T-helper 2 cell treated with Interferon-gamma antibody and Interleukin-4, amounts not matched to agents 5 μg/mL and 100 μg/mL, for 36 hours (primary cell): ENCODE measurements at places on chromosomes 3 and 15.

- H3K4me1 ChIP-seq, result no peaks in the 10 kb centered on the region
- no peak overlapping the region for H3K4me3 ChIP-seq
- H3K27ac ChIP-seq, result no peak overlapping the region
- DNase-seq, result no peak
- no peaks in the 10 kb centered on the region for H3K36me3 ChIP-seq
- peaks cover 41% of the 10 kb centered on the region for H3K27me3 ChIP-seq
These were observed 950 bp upstream of the CNTN4 start for GRCh38 chr3:2097641-2098191.

GRCh38 chr3:183635107-183635430 is 354 bp upstream of the KLHL24 start:
- H3K4me3 ChIP-seq, result peak overlapping the region; percentile 91
- peaks cover 22% of the 10 kb centered on the region for H3K4me1 ChIP-seq
- no peaks in the 10 kb centered on the region for H3K36me3 ChIP-seq
- H3K27ac ChIP-seq, result peak overlapping the region; percentile 96

DNA sequence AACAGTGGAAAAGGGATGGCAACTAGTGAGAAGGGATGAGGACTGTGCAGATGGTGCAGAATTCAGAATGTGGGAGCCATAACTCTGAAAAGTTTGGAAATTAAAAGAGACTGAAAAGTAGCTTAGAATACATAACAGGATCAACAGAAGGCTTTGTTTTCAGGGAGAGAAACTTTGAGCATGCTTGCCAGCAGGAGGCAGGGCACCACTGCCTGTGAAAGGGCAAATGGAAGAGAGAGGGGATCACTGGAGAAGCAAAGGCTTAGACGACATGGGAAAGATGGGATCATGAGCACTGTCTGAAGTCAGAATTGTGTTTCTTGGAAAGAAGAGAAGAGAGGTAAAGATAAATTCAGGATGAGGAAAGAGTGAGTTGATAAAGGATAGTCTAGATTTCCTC is 99.6 kb downstream of the ABI3BP start:
- H3K4me1 ChIP-seq, result no peaks in the 10 kb centered on the region
- H3K27ac ChIP-seq, result no peak overlapping the region
- H3K4me3 ChIP-seq, result no peak overlapping the region
- no peak for DNase-seq

GRCh38 chr3:194119831-194120590 is 15.9 kb upstream of the HES1 start:
- H3K27ac ChIP-seq, result no peak overlapping the region
- no peaks in the 10 kb centered on the region for H3K4me1 ChIP-seq
- H3K27me3 ChIP-seq, result peaks cover 57% of the 10 kb centered on the region
- DNase-seq, result no peak

- no peak for DNase-seq
- H3K27me3 ChIP-seq, result peaks cover 20% of the 10 kb centered on the region
- H3K4me1 ChIP-seq, result peaks cover 43% of the 10 kb centered on the region
- no peak overlapping the region for H3K27ac ChIP-seq
These were observed 2.2 kb downstream of the INAFM2 start for GRCh38 chr15:40325700-40326099.

GRCh38 chr3:193168931-193169330 is 72.1 kb upstream of the PLAAT1 start:
- H3K4me1 ChIP-seq, result no peaks in the 10 kb centered on the region
- H3K27me3 ChIP-seq, result no peaks in the 10 kb centered on the region
- H3K36me3 ChIP-seq, result no peaks in the 10 kb centered on the region
- DNase-seq, result no peak
- H3K4me3 ChIP-seq, result no peak overlapping the region

DNA sequence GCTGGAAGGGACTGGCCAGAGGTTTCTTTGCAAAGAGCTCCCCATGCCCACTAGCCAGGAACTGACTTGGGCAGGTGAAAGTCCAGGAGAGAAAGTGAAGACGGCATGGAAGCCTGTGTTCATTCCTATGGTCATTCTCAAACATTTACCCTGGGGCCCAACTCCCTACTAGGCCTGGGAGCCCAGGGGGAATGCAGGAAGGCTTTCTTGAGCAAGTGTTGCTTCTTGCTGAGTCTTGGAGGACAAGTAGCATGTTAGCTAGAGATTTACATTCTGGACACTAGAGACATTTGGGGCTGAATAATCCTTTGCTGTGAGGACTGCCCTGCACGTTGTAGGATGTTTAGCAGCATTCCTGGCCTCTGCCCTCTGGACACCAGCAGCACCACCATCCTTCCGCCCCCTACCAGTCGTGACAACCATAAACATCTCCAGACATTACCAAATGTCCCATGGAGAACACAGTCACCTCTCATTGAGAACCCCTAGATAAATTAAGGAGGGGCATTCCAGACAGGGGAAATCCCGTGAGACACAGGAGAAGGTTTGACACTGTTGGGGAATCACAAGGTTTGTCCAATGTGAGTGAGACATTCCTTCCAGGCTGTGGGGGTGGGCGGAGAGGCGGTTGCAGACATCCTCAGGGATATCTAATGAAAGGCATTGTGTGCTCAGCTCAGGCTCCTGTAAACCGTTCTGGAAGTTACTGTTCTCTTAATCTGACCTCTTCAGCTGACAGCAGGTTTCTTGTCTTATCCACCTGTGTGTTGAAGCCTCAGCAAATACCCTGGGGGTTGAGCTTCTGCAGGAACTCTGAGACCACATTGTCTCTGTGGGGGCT is 236.2 kb downstream of the TLE3 start:
- H3K27ac ChIP-seq, result no peak overlapping the region
- no peak for DNase-seq
- no peaks in the 10 kb centered on the region for H3K36me3 ChIP-seq
- no peak overlapping the region for H3K4me3 ChIP-seq

DNA sequence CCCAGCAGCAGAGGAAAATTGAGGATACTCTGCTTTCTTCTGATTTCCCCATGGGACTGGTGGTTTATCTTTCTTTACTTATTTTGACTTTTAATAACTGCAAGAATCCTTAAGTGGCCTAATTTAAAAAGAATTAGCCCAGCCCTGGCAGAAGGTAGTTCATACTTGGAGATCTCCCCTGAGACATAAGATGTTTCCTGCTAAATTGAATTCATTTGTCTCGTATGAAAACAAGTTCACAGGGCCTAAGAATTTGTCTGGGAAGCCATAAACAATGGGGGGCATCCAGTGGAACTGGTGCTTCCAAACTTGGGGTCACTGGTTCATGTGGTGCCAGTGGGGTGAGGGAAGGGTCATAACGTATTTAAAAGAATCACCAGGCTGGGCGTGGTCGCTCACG is 283.1 kb upstream of the RASGRP1 start:
- no peaks in the 10 kb centered on the region for H3K36me3 ChIP-seq
- H3K4me3 ChIP-seq, result no peak overlapping the region
- no peak for DNase-seq
- H3K27ac ChIP-seq, result no peak overlapping the region

GRCh38 chr3:118973050-118973449 is 61.6 kb downstream of the IGSF11 start:
- H3K27me3 ChIP-seq, result peaks cover 12% of the 10 kb centered on the region
- H3K4me3 ChIP-seq, result no peak overlapping the region
- no peak overlapping the region for H3K27ac ChIP-seq
- no peaks in the 10 kb centered on the region for H3K4me1 ChIP-seq

- no peak for DNase-seq
- no peak overlapping the region for H3K27ac ChIP-seq
- no peak overlapping the region for H3K4me3 ChIP-seq
- no peaks in the 10 kb centered on the region for H3K36me3 ChIP-seq
These were observed 59.6 kb upstream of the IQSEC1 start for GRCh38 chr3:13132731-13133410.

DNA sequence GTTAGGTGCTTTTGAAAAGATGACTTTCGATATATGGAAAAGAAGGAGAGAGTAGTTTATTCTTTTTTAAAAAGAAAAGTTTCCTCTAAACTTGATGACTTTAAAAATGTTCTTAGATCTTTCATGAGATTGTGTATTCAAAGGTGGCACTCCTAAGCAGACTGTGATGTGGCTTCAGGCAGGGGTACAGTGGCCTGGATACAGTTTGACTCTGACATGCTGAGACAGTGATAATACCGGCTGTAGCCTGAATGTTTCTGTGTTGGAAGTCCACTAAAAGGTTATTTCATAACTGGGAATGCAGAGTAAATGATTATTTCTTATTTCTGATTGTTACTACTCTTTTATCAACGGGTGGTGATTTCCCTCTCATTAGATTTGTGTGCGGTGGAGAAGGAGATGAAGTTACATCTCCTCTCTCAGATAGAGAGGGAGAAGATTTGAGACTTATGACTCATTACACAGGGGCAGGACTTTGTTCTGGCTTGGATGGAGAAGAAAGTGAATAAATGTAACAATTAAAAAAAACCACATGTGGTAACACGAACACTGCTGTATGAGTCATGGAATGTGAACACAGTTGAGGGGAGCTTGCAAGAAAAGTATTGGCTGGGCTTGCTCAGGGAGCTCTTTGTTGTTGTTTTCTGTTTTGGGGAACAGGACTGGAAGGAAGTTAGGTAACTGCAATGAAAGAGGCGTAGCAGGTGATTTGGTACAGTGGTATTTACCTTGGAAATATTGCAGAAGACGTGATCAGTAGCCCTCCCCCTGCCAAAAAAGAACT is 21.6 kb downstream of the SPTSSB start:
- no peak for DNase-seq
- peaks cover 32% of the 10 kb centered on the region for H3K27me3 ChIP-seq
- no peak overlapping the region for H3K27ac ChIP-seq
- no peak overlapping the region for H3K4me3 ChIP-seq
- no peaks in the 10 kb centered on the region for H3K36me3 ChIP-seq

- H3K27ac ChIP-seq, result no peak overlapping the region
- no peak overlapping the region for H3K4me3 ChIP-seq
- H3K4me1 ChIP-seq, result peaks cover 6% of the 10 kb centered on the region
- H3K27me3 ChIP-seq, result no peaks in the 10 kb centered on the region
- no peak for DNase-seq
- H3K36me3 ChIP-seq, result no peaks in the 10 kb centered on the region
These were observed 54.7 kb upstream of the ATP13A3 start for GRCh38 chr3:194541483-194541882.

- DNase-seq, result peak; percentile 35
- no peaks in the 10 kb centered on the region for H3K36me3 ChIP-seq
- no peak overlapping the region for H3K4me3 ChIP-seq
- H3K27ac ChIP-seq, result no peak overlapping the region
These were observed 9.2 kb downstream of the TMPRSS7 start for GRCh38 chr3:112043621-112044201.

GRCh38 chr3:117958027-117958426 is 1076.6 kb downstream of the IGSF11 start:
- no peak overlapping the region for H3K27ac ChIP-seq
- H3K4me3 ChIP-seq, result no peak overlapping the region
- H3K27me3 ChIP-seq, result no peaks in the 10 kb centered on the region
- no peaks in the 10 kb centered on the region for H3K36me3 ChIP-seq

DNA sequence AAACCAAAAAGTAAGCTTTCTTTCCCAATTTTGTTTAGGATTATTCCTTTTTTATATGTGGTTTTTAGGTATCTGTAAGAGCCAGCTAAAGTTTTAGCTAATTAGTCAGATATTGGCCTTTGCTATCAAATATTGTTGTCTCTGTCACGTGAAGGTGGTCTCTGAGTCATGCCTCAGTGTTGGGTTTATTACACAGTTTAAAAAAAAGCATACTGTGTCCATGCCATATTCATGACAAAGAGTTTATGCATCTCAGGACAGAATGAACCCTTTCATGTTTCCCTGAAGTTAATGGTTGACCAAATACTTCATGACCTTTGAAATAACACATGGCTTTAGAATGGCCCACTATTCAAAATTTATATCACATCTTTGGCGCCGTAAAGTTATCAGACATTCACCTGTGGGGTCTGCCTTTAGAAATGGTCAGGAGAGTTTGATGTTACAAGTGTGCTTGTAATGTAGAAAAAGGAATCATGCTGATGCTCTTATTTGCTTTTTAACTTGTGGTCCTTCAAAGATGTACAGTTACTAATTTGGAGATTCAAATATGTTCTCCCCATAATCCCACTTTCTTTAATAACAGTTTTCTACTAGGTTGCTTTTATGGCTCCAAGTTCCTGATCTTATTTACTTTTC is 101.5 kb downstream of the MYRIP start:
- no peaks in the 10 kb centered on the region for H3K36me3 ChIP-seq
- H3K27ac ChIP-seq, result no peak overlapping the region
- DNase-seq, result no peak
- no peak overlapping the region for H3K4me3 ChIP-seq
- no peaks in the 10 kb centered on the region for H3K4me1 ChIP-seq
- H3K27me3 ChIP-seq, result no peaks in the 10 kb centered on the region

- DNase-seq, result no peak
- H3K36me3 ChIP-seq, result no peaks in the 10 kb centered on the region
- H3K27ac ChIP-seq, result no peak overlapping the region
- no peaks in the 10 kb centered on the region for H3K27me3 ChIP-seq
- no peaks in the 10 kb centered on the region for H3K4me1 ChIP-seq
These were observed 410.8 kb upstream of the MCTP2 start for GRCh38 chr15:93820566-93820965.

DNA sequence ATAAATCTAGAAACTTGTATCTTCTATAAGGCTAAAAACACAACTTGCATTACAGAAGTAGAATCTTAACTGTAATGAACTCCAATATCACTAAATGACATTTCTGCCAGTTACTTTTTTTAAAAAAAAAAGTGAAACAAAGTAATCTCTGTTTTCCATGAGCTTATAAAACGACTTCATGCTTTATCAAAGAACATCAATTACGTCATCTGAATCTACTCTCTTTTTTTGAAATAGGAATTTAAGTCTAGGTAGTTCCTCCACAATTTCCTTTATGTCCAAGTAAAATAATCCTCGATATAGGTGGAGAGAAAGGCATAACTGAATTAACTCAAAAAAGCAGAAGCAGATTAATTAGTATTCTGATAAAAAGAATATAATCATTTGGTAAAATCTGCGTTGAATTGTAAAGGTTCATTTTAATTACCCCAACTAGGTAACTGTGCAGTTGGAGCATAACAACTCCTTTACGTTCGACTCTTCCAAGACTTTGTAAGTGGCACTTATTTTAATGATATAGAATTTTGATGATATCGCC is 1.4 kb downstream of the UACA start:
- no peak overlapping the region for H3K27ac ChIP-seq
- H3K27me3 ChIP-seq, result peaks cover 61% of the 10 kb centered on the region
- H3K4me3 ChIP-seq, result peak overlapping the region; percentile 90
- no peak for DNase-seq
- H3K4me1 ChIP-seq, result peaks cover 8% of the 10 kb centered on the region

DNA sequence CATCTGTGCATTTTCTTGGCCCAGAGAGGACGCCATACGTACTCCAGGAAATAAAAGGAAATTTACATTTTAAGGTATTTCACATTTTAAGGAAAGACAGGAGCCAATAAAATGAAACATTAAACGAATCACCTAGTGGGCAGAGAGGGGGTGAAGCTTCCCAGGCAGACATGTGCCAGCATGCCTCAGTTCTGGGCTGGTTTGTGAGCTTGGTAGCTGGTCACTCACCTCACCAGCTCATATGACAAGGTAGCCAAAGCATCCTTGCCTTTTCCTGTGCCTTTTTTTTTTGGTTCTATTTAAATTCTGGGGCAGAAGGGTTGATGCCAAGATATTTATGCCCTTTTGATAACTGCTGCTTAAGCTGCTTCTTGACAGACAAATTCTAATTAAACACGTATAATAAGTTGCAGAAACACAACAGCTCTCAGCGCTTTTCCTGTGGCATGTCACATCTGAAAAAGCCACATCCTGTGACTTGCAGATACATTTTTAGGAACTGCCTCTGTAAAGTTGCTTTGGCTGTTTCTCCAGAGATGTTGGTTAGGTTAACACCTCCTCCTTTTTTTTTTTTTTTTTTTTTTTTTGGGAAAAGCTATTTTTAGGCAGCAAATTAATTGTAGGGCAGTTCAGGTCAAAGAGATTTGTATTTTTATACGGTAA is 218.6 kb downstream of the PDCD6IP start:
- H3K27ac ChIP-seq, result peak overlapping the region; percentile 71
- peaks cover 8% of the 10 kb centered on the region for H3K27me3 ChIP-seq
- no peak for DNase-seq
- peaks cover 18% of the 10 kb centered on the region for H3K4me1 ChIP-seq
